HepG2 (cell line): ENCODE measurements at places on chromosomes 7 and 10. TPM values are rescaled to one million over a fixed set of nuclear protein-coding genes. Genes with fewer than 3 reads are reported as not detected.

The ANKRD61 gene
- 0.13 TPM in 1 of 2 replicates, not detected in the other for total RNA-seq

The CNTNAP2 gene
- 0.40 and 0.42 TPM in 2 replicates for total RNA-seq

- DNase-seq: no peak
These were observed 8.0 kb downstream of the FOXI2 start for GRCh38 chr10:127744956-127745355.

DNA sequence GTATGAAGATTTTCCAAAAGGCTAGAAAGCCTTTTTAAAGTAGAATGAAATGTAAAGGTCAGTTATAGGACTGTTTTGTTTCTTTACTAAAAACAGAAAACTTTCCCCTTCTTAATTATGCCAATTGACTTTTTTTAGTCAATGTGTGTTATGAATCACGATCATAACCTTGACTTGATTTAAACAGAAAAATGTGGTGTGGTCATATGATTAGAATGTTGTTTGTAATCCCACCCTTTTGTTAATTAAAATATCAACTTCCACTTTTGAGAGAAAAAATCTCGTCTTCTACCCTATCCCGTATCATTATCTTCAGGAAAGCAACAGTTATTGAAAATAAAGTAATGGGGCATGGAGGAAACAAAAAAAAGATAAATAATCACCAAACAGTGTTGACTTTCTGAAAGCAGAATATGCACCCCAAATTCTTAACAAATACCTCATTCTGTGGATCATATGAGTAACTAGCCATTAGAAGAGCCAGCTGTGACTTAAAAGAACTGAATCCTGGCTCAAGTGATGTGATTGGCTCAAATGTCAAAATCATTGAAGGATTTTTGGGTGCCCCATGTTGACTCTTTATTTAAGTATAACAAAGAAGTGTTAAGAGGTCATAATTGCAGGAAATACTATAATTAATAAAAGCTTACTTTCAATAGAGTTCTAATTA lies 32.3 kb upstream of the SLC16A12 start:
- DNase-seq: no peak

- DNase-seq: no peak
These were observed 39.2 kb upstream of the LRRC17 start for GRCh38 chr7:102873470-102874165.
